T-helper 17 cell (primary cell): ENCODE measurements at places on chromosomes 6 and 20.

DNA sequence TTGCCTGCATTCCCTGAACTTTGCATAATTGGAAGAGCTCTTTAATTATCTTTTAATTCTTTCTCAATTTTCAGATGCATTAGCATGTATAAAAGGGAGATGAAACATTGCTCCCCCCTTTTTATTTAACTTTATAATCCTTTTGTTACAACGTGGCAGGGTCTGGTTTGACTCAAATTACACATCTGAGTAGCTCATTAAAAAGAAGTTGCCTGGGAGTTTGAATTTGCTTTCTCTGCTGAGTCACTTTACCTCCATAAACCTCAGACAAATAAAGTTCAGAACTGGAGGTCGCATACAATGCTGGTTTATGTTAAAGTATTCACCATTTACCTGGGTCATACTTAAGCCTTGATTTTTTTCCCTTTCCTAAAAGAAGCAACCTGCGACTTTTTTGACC lies 495.2 kb downstream of the PREX1 start:
- DNase-seq: no peak

- DNase-seq: no peak
Observed at GRCh38 chr6:1993042-1993441, 252.4 kb downstream of the GMDS start.

GRCh38 chr6:136920216-136920615 lies 1.9 kb upstream of the SLC35D3 start:
- no peak for DNase-seq

GRCh38 chr6:16739329-16739801 lies 21.9 kb downstream of the ATXN1 start:
- no peak for DNase-seq

GRCh38 chr6:82365016-82365795 lies 1.6 kb downstream of the TPBG start:
- no peak for DNase-seq

DNA sequence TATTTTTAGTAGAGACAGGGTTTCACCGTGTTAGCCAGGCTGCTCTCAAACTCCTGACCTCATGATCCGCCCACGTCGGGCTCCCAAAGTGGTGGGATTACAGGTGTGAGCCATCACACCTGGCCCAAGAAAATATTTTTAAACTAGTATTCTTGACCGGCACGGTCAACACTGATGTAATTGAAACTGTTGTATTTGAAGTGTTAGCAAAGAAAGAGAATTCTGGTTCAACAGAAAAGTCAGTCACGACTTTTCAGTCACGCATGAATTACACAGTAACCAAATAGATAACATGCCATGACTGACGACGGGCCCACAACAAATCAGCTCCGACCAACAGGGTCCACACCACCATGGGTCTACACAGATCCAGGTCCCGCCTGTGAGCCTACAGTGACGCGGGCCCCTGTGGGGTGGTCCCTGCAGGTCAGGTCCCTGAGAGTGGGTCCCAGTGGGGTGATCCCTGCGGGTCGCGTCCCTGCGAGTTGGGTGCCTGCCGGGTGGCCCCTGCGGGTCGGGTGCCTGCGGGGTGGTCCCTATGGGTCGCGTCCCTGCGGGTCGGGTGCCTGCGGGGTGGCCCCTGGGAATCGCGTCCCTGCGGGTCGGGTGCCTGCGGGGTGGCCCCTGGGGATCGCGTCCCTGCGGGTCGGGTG lies 1.0 kb downstream of the GMEB2 start:
- no peak for DNase-seq

DNA sequence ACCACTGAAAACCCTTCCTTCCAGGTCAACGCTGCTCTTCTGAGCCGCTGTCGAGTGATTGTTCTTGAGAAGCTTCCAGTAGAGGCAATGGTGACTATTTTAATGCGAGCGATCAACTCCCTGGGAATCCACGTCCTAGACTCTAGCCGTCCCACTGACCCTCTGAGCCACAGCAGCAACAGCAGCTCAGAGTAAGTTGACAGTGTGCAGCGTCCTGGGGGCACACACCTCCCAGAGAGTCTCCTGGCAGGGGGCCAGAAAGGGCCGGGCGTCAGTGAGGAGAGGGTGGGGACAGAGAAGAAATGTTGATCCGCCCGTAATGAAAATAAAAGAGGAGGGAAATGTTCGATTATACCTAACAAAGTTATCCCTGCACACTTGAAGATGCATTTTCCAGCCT lies 5.0 kb downstream of the WRNIP1 start:
- no peak for DNase-seq
